ENCODE measurements at places on chromosomes 2 and 18.

DNA sequence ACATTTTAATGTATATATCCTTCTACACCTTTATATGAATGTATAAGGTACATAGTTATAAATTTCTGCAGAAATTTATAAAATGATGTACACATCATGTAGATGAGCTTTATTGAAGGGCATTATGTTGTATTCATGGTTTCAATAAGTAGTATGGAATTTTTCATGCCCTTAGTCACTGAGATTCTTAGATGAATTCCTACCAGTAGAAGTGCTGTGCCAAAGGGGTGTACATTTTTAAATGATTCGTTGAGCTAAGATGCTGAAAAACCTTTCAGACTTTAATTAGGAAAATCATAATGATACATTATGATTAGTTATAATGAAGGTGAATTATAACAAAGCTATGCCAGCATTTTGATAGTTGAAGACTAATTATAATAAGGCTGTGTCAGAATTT is 115.2 kb downstream of the ZNF236 start:
- DNase-seq, result no peak

- peak; percentile 18 for DNase-seq
These were observed 93.9 kb upstream of the LTBP1 start for GRCh38 chr2:32852856-32853255.

DNA sequence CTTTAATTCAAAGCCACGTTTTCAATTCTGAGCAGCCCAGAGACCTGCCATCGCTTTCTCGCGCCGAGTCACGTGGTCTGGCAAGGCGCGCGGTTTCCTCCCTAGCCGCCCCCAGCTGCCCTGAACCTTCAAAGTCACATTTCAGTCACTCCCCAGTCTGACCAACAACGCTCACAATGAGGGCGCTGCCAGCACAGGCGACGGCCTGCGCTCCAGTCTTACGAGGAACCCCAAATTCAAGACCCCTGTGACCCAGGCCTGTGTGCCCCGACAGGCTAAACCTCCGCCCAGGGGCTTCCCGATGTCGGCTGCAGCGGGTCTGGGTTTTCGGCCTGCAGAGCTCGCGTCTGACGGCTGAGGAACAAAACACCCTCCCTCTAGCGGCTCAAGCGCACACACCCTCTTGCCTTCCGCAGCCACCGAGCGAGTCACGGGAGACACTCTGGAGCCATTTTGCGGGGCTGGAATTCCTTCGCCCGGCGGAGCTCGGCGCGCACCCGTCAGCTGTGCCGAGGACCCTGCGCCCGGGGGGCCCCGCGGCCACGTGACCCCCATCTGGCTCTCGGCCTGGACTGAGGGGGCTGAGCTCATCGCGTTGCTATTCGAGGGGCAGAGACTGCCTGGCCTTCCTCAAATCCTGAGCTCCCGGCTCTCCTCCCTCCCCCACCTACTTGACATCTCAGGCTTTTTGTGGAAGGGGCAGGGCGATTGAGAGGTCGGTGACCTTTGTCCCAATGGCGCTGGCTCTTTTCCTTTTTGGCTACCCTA is 69.9 kb upstream of the ITGB6 start:
- DNase-seq, result peak; percentile 86

DNA sequence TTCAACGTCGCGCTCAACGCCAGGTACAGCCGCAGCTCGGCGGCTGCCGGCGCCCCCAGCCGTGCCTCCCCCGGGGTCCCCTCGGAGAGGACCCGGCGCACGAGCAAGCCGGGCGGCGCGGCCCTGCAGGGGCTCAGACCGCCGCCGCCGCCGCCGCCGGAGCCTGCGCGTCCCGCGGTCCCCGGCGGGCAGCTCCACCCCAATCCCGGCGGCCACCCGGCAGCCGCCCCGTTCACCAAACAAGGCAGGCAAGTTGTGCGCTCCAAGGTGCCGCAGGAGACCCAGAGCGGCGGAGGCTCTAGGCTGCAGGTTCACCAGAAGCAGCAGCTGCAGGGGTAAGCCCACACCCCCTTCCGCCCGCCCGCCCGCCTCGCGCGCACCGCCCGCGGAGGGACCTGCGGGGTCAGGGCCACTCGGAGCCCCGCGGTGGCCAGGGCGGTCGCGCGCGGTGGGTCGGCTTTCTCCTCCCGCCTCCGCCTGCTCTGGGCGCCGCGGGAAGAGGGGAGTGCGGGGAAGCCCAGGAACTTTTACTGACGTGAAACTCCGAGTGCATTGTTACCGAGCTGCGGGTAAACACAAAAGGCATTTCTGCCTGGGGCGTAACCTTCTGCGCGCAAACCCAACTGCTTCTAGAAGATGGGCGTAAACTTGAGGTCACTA is 861 bp downstream of the LTBP1 start:
- DNase-seq, result no peak

DNA sequence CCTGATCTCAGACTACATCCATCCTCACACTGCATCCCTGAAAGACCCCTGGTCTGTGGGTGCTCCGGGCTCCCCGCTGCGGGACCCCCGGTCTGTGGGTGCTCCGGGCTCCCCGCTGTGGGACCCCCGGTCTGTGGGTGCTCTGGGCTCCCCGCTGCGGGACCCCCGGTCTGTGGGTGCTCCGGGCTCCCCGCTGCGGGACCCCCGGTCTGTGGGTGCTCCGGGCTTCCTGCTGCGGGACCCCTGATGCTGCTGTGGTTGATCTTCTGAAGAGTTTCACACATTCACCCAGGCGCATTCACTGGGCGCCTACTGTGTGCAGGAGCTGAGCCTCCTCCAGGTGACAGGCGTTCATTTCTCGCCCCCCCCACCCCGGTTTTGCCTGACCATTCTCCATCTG is 162.7 kb upstream of the SALL3 start:
- no peak for DNase-seq

- no peak for DNase-seq
These were observed 100.8 kb downstream of the GALNT1 start for GRCh38 chr18:35682281-35682867.

GRCh38 chr2:67895227-67895941 is 167.4 kb downstream of the C1D start:
- DNase-seq, result no peak

- DNase-seq, result no peak
These were observed 6.0 kb upstream of the PRKD3 start for GRCh38 chr2:37330681-37331080.

- no peak for DNase-seq
These were observed 109.0 kb downstream of the ICA1L start for GRCh38 chr2:202762556-202762955.

GRCh38 chr2:109563288-109563687 is 50.5 kb downstream of the SEPTIN10 start:
- no peak for DNase-seq

DNA sequence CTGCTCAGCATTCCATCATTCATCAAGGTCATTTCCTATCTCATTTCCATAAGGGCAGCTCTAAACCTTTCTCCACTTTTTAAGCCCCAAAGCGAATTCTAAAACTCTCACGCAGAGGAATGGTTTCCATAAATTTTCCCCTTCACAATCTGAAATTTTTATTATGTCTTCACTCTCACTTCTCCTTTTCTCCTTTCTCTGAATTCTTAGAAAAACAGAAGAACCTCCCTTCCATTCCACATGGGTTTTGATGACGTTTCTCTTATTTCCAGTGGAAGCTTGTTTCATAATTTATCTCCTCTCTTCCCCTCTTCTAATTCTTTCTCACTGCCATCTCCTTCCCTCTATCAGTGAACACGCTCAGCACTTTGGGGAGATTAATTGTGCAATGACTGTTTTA is 97.3 kb downstream of the SPATS2L start:
- no peak for DNase-seq

- DNase-seq, result no peak
These were observed 60.7 kb upstream of the GAREM2 start for GRCh38 chr2:26112201-26112600.

DNA sequence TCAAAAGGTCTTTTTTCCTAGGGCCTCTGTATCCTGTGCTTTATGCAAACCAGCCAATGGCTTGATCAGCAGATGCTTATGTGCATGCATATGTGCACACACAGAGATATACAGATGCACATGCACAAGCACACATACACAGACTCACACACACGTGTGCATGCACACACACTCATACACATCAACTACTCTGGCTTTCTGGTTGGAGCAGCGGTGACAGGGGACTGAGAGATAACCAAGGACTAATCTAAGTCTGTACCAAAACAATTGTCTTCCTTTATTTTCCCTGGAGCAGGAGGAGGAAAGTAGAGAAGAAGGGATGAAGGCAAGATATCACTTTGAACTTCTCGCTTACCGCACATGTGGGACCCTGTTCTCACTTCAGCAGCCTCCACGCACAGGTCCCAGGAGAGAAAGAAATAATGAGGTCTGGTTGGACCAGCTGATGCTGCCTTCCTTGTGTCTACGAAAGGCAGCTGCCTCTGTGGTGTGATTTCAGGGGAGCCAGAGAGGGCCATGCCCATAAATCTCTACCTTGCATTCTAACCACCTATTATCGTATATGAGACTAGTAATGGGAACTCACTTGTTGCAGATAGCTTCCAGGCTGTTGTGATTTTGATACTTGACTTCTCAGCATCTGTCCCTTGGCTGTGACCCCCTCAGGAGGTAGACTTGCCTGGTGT is 338.0 kb downstream of the EN1 start:
- no peak for DNase-seq

DNA sequence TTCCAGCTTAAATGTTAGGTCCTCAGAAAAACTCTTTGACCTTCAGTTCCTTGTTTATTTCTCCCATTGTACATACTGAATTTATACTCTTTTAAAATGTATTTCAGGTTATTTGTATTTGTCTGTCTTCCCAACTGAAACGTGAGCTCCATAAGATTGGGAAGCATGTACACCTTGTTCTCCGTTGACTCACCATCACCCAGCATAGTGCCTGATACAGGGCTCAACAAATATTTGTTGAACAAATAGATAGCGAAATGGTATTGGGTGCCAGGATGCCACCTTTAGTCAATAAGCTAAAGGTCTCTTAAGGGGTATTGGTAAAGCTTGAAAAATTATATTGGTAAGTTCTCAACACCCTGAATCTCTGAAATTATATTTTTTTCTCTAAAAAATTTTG is 1841.3 kb upstream of the CELF4 start:
- DNase-seq, result no peak

- no peak for DNase-seq
These were observed 981 bp upstream of the SF3B1 start for GRCh38 chr2:197435598-197436420.

- DNase-seq, result no peak
These were observed 153.2 kb upstream of the MAPRE2 start for GRCh38 chr18:34887881-34888580.

GRCh38 chr2:114661971-114662939 is 219.8 kb downstream of the DPP10 start:
- DNase-seq, result no peak

- DNase-seq, result no peak
These were observed 145.8 kb upstream of the HS6ST1 start for GRCh38 chr2:128464456-128464855.
